Dermis microvascular lymphatic vessel endothelial cell (primary cell): ENCODE measurements at places on chromosomes 5 and 9. TPM values are rescaled to one million over a fixed set of nuclear protein-coding genes. Genes with fewer than 3 reads are reported as not detected.

VCAN gene
- 0.25 and 0.51 TPM in 2 replicates for total RNA-seq

GRCh38 chr5:107672211-107673038, 1.7 kb upstream of the EFNA5 start:
- peak; percentile 83 for DNase-seq

DNA sequence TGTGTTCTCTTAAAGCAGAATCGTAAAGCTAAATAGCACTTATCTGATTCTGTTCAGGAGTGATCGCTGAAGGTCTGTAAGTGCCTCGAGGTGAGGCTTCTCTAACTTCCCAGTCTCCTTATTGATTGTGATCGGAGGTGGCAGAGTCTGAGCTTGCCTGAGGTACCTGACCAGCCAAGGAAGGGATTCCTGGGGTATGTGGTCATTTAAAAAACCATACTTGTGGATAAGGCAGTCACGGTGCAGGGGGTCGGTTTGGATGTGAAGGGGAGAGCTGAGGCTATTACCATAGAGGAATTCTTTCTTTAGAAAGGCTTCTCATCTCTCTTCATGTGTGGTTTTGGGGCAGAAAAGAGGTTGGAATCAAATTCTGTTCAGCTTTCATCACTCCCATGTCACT, 193.7 kb downstream of the TLE4 start:
- DNase-seq: no peak

GRCh38 chr5:65062469-65063083, 293.8 kb downstream of the CWC27 start:
- peak; percentile 82 for DNase-seq

ASTN2 gene
- 1.9 and 3.0 TPM in 2 replicates for total RNA-seq

DNA sequence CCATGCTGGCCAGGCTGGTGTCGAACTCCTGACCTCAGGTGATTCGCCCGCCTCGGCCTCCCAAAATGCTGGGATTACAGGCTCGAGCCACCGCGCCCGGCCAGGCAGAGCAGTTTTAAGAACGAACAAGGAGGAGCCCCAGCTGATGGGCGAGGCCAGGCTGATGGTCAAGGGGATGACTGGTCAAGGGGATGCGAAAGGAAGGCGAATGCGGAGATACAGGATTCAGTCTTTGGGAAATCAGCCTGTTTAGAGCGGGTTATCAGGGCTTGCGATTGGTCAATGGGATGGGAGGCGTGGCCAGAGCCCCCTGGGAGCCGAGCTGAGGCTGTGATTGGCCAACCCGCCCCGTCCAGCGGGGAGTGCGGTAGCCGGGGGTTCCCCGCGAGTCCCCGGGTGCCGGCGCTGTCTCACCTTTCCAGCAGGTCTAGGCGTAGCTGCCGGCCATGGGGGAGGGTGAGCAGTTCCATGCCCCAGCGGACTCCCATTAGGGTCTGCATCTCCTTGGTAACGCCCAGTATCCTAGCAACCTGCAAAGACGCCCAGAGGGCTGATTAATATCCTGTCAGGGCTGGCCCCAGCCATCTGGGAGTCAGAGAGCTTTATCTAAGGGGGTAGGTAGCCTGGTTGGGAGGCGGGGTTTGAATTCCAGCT, 7.5 kb upstream of the TOR2A start:
- DNase-seq: no peak

DNA sequence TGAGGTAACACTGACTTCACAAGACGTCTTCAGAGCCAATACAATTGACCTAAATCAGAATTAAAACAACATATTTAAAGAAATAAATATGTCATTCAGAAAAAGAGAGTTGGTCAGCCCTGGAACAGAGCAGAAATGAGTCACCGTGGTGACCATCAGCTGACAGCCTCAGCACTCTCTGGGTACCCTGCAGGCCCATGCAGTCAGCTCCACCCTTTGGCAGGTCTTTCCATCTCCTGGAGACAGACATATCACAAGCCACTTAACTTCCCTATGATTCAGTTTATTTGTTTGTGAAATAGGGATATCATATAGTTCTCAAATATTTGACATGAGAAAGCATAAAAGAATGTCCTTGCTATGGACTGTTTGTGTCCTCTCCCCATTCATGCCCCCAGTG, 151.6 kb upstream of the MEF2C start:
- no peak for DNase-seq

GRCh38 chr5:99037668-99038067, 108.9 kb upstream of the CHD1 start:
- DNase-seq: no peak

- DNase-seq: peak; percentile 87
Observed at GRCh38 chr9:127869310-127870152, 7.9 kb downstream of the AK1 start.

DPH7 gene
- total RNA-seq: 15.5 and 20.4 TPM in 2 replicates

DNA sequence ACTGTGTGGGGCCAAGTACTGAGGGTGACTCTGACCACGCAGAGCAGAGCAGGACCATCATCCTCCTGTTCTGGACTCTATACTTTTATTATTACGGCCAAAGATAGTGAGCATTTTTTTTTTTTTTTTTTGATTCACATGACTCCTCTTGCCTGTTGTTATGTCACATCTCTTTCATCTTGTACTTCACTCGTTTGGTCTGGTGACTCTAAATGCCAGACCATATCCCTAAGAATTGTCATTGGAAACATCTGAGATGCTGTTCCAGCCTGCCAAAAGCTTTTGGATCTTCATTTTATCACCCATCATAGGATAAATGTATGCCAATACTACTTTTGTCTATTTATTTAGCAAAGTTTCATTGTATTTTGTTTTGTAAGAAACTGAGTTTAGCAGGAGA, 168.2 kb upstream of the RAI14 start:
- no peak for DNase-seq

GRCh38 chr9:133788819-133789717, 50.9 kb upstream of the SARDH start:
- peak; percentile 85 for DNase-seq

DNA sequence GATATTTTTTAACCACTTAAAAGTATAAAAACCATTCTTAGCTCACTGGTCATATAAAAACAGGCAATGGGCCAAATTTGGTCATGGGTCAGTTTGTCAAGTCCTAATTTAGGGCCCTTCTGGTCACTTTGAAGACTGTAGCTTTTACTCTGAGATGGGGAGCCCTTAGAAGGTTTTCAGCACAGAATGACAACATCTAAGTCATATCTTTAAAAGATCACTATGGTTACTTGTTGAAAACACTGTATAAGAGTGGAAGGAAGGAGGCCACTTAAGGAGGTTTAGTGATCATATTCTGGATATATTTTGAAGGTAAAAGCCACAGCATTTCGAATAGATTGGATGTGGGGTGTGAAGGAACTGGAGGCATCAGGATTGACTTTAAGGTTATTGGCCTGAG, 76.7 kb downstream of the STRBP start:
- DNase-seq: no peak

ZDHHC11 gene
- total RNA-seq: 0.26 and 1.5 TPM in 2 replicates

GTF2H2C gene
- 15.8 and 25.3 TPM in 2 replicates for total RNA-seq

ADAMTS19 gene
- total RNA-seq: not detected in 2 replicates

UBAC1 gene
- 25.4 and 25.9 TPM in 2 replicates for total RNA-seq

DNA sequence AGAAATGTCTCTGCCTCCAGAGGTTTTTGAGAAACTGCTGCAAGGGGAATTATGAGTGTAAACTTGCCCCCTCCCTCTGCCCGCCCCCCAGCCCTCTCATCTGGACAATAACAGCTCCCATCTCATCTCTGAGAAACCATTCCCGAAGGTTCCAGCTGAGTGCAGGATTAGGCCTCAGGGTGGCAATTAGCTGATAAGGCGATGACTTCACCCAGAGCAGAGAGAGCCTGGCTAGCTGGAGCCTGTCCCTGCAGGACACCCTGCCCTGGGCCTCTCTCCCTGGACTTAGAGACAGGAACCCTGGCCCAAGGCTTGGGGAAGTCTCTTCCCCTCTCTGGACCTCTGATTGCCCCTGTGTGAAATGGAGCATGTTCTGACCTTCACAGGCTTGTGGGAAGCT, 45.7 kb upstream of the HAND1 start:
- DNase-seq: no peak

PTGS1 gene
- total RNA-seq: 1.0 and 1.8 TPM in 2 replicates

ELAVL2 gene
- 0.25 and 0.77 TPM in 2 replicates for total RNA-seq

CFAP157 gene
- total RNA-seq: under 0.01 TPM in 1 of 2 replicates, not detected in the other

GRCh38 chr5:98657559-98657958, 115.9 kb upstream of the RGMB start:
- DNase-seq: no peak

- DNase-seq: no peak
Observed at GRCh38 chr9:21454149-21454548, 13.9 kb downstream of the IFNA1 start.

ZFP37 gene
- 0.77 and 1.4 TPM in 2 replicates for total RNA-seq

SPINK13 gene
- not detected in 2 replicates for total RNA-seq
